ENCODE measurements at places on chromosomes 5 and 9.

- DNase-seq: no peak
Observed at GRCh38 chr5:130316971-130317680, 412.9 kb downstream of the CHSY3 start.

GRCh38 chr9:98457726-98458370 lies 202.4 kb upstream of the TBC1D2 start:
- DNase-seq: no peak

DNA sequence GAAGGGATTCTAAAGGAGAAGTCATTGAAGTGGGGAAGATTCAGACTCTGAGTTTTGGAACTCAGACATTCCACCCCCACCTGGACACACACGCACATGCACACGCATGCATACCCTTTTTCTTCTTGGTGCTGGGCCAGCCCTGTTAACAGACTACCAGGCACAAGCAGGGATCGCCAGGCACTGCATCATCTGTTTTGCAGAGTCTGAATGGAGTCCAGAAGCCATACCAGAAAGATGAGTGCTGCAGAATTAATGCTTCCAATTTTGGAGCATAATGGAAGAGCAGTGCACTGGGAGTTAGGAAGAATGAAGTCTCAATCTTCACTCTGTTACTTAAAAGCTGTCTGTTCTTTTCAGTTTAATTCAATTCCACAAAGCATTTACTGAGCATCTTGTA lies 95.5 kb downstream of the PDE8B start:
- no peak for DNase-seq

DNA sequence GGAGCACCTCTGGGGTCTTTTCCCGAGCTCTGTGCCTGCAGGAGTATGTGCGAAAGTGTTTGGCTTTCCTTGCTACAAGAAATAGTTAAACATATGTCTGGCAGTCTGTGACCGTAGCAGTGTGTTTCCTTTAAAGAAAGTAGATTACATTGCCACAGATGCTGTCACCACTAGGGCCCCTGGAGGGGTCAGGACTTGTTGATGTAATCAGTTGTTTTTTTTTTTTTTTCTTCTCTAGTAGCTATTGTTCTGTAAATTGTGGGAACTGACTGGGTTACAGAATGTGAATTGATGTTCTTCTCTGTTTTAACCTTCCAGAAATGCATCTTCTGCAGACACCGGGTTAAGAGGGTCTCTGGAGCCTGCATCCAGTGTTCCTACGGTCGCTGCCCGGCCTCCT lies 345.6 kb downstream of the KDM4C start:
- DNase-seq: no peak

DNA sequence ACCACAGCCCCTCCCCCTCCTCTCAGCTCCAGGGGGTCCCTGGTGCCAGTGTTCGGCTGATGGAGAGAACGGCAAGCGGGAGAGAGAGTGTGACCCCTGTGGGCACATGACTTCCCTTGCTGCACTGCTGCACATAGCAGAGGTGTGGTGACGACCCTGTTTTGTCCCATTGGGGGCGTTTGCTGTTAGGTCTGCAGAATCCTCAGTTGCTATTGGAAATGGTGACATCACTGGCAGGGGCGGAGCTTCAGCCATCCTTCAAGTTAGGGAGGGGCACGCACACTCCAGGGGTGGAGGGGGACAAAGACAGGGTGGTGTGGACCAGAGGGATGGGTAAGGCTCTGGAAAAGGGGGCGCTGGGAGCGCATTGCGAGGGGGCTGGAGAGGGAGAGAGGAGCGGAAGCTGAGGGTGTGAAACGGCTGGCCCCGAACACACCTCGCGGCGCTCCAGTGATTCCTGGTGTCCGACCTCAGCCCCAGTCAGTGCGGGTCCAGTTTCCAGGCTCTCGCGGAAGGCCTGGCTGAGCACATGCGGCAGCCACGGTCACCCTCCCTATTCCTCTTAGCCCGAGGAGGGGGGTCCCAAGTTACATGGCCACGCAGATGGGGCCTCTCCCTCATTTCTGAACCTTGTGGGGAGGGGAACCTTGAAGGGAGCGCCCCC lies 764 bp upstream of the GRIN1 start:
- DNase-seq: peak; percentile 40

DNA sequence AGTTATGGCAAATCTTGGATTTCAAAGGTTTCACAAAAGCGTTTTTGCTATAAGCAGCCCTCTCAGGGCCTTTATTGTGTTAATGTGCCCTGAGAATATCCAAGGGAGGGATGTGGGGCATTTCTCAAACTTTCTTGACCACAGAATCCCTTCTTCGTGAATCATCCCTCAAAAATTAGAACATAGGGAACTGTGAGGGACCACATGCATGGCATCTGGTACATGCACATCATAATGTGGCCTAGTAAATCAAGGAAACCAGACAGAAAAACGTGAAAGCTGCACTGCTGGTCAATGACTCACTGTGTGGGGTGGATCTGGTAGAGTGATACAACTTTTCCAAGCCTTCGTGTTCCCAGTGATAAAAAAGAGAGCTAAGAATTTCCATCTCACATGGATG lies 22.4 kb downstream of the DDX31 start:
- no peak for DNase-seq

- DNase-seq: no peak
Observed at GRCh38 chr9:91328186-91328585, 33.5 kb downstream of the AUH start.

DNA sequence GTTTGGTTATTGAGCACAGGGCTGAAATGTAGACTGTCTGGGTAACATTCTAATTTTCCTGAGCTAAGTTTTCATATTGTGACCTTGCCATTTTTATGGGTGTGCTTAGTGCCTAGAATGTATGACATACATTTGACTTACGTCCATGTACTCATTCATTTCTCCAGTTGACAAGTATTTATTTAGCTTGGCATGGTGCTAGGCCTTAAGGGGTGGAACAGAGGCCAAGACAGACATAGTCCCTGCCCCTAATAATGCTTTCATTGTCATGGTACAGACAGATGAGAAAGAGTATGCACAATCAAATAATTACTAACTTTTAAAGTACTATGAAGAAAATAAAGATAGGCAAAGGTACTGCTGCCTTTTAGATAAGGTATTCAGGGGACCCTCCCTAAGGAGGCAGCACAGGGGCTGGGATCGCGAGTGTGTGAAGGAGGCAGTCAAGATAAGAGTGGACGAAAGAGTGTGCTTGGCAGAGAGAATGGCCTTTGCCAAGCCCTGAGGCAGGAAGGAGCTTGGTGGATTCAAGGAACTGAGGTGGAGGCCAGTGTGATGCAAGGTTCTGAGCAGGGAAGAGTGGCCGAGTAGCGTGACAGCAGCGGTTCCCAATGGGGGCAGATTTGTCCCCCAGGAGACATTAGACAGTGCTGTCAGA lies 128.0 kb downstream of the PIP5K1B start:
- no peak for DNase-seq

GRCh38 chr9:83934569-83935275 lies 13.5 kb upstream of the KIF27 start:
- DNase-seq: no peak

DNA sequence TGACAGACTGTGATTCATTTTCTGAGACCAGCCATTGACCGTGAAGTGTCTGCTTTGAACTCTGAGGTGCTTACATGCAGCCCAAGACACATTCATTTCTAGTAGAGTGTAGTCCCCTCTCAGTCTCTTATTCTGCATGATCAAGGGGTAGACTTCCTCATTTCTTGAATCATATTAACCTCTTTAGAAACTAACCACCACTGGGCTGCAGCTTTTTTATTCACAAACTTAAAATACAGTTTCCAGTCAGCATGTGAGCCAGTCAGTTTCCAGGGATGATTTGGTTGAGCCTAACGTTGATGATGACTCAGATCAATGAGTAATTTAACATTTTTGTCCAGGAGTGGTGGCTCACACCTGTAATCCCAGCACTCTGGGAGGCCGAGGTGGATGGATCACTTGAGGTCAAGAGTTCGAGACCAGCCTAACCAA lies 59.2 kb downstream of the OTULIN start:
- DNase-seq: no peak

GRCh38 chr9:101618698-101619097 lies 23.9 kb upstream of the PPP3R2 start:
- DNase-seq: no peak

GRCh38 chr5:157180374-157181264 lies at the start of gene ITK:
TSS of gene ITK (plus strand) at chr5:157180840. CDS start at chr5:157180978, 138 bp downstream.
- DNase-seq: no peak

GRCh38 chr9:73741316-73741715 lies 589.7 kb downstream of the ANXA1 start:
- DNase-seq: no peak

DNA sequence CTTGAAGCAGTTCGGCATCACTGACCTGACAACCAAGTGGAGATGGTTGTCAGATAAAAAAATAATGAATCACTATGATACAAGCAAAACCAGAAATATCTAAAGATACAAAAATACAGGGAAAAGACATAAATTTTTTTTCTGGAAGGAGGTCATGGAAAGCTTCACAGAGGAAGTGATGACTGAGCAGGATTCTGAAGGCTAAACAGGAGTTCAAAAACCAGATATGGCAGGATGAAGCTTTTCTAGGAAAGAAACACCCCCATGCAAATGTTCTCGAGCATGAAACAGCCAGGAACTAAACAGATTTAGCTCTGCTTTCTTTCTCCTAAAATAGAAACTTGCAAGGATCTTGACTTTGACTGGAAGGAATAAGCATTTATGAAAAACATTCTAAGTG lies 60.7 kb upstream of the IFNE start:
- no peak for DNase-seq

- no peak for DNase-seq
Observed at GRCh38 chr5:176317534-176318374, 43.8 kb downstream of the KIAA1191 start.

DNA sequence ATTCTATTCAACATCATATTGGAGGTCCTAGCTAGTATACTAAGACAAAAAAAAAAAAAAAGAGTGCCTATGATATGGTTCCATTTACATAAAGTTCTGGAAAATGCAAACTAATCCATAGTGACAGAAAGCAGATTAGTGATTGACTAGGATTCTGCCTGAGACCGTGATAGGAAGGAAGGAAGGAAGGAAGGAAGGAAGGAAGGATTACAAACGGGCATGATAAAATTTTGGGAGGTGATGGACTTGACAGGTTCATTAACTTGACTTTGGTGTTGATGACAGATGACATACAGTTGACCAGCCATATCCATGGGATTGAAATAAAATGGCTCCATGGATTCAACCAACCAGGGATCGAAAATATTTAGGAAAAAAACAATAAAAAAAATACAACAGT lies 79.1 kb upstream of the MAN2A1 start:
- no peak for DNase-seq

DNA sequence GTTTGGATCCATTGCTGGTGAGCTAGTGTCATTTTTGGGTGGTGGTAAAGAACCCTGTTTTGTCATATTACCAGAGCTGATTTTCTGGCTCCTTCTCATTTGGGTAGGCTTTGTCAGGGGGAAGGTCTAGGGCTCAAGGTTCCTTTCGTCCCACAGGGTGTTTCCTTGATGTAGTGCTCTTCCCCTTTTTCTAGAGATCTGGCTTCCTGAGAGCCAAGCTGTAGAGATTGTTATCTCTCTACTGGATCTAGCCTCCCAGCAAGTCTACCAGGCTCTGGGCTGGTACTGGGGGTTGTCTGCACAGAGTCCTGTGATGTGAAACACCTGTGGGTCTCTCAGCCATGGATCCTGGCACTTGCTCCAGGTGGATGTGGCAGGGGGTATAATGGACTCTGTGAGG lies 145.9 kb downstream of the HINT1 start:
- DNase-seq: no peak

GRCh38 chr5:52728224-52728623 lies 59.5 kb upstream of the ITGA1 start:
- DNase-seq: no peak

DNA sequence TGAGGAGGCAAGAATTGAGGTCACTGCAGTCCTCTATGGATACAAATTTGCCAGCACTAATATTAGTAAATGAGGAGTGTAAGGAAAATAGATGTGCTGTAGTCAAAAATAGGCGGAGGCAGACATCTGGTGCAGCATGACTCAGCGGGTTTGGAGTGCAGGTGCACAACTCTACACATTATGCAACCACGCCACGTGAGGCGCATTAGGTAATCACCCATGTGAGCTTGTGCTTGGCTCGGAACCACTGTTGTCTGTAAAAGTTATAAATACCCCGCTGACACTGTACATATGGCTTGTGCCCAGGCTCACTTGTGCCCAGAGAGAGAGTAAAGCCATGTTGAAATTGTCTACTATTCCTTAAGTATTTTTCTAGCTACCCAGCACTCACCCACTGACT lies 623.5 kb upstream of the NUDT12 start:
- DNase-seq: no peak

- peak; percentile 61 for DNase-seq
Observed at GRCh38 chr5:132425009-132425937, 55.8 kb downstream of the SLC22A5 start.

- DNase-seq: no peak
Observed at GRCh38 chr5:5483880-5484598, 61.6 kb downstream of the ICE1 start.

DNA sequence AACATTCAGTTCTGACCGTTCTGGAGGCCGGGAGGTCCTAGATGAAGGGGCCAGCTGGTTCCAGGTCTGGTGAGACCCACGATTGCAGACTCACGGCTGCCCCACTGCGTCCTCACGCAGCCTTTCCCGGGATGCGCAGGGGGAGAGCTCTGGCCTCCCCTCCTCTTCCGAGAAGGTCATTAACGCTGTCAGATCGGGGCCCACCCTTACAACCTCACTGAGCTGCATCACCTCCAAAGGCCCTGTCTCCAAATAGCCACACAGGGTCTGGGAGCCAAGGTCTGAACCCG lies 66.6 kb upstream of the PPP1R26 start:
- DNase-seq: no peak

All from GM12892 (cell line).